Fibroblast of skin of right biceps (primary cell): ENCODE measurements at places on chromosomes 3 and 15.

- no peak for DNase-seq
Observed at GRCh38 chr15:63915209-63915872, 81.6 kb upstream of the HERC1 start.

DNA sequence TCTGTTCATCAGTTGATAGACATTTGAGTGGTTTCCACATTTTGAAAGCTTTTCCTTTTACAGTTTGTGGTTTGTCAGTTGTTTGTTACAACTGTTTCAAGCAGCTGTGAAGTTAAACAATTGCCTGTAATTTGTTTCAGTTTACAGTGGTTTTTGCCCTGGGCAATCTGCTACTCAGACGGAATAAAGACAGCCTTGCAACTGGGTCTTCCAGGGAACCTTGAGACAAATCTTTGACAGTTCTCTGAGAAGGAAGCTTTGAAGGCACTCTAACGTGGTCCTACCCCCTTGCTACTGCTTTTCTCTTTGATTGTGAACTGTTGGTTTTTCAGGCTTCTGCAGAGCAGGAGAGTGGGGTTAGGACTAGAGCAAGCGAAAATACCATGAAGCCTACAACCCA is 28.0 kb downstream of the LRRC28 start:
- DNase-seq: no peak

GRCh38 chr3:160781402-160781801 is 25.4 kb downstream of the PPM1L start:
- DNase-seq: no peak

DNA sequence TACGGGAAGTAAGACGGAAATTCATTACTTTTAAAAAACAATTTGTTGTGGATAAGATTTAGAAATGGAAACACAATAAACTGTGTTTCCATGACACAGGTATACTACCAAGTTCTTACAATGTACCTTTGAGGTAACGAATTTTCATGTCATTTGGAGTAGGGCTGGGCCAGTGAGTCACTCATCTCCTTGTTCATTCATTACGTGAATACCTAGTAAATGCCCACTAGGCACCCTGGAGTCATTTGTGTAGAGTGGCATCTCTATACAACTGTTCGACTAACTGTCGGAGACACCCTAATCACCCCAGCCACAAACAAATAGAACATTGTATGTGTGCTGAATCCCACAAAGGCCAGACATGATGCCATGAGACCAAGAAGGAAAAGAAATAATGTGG is 94.8 kb downstream of the IGF1R start:
- DNase-seq: no peak

- DNase-seq: peak; percentile 2
Observed at GRCh38 chr3:54577313-54577712, 350.5 kb downstream of the LRTM1 start.

GRCh38 chr3:11074451-11074850 is 79.8 kb upstream of the HRH1 start:
- no peak for DNase-seq

GRCh38 chr3:122681974-122682409 is 1.4 kb downstream of the PARP14 start:
- DNase-seq: no peak
